Left ventricle myocardium superior (tissue), 1 donor: ENCODE measurements at places on chromosomes 6 and 20.

DNA sequence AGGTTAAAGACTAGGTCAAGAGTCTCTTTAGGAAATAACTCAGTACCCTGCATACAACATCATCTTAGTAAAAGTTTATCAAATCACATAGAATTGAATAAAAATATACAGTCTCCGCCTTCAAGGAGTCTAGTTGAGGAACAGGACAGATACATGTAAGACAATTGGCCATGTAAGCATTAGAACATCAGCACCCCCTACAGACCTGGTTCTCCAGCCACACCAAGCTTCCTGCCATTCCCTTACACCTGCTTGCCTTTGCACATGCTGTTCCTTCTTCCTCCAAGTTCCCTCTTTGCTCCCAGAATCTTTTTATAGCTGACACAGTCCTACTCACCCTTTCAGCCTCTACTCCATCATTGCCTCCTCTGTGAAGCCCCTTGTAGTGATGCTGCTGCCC lies 187.8 kb upstream of the LRFN2 start:
- no peak for DNase-seq

GRCh38 chr20:64056889-64057627 lies 5.9 kb upstream of the TCEA2 start:
- DNase-seq = no peak

- no peak for DNase-seq
These were observed 64.2 kb downstream of the SGK1 start for GRCh38 chr6:134253681-134254080.

DNA sequence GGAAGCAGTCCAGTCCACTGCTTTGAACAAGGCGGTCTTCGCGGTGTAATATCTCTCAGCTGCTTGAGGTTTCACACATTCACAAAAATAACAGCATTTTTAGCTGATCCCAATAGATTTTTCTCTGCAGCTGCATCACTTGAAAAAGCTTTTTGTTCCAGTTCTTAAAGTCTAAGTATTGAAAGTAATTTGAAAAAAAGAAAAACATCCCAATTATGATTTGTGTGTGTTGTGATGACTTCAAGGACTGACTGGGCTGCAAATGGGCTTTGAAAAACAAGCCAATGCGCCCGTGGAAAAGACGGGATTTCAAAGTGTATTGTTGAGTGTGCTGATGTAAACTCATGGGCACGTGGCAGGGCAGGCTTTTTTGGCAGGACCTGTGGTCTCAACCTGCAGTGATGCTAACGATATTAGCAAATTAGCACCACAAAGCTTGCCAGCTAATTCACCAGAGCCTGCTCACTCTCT lies 151.1 kb downstream of the TMEM242 start:
- no peak for DNase-seq
